ENCODE measurements at places on chromosomes 12 and 14. TPM values are rescaled to one million over a fixed set of nuclear protein-coding genes. Genes with fewer than 3 reads are reported as not detected.

Gene RNASE2
- total RNA-seq, result not detected

Gene MUCL1
- not detected for total RNA-seq

Gene RFLNA
- not detected for total RNA-seq

Gene ST8SIA1
- total RNA-seq, result not detected

Gene CLEC4D
- not detected for total RNA-seq

Gene MAGOHB
- 53.4 TPM for total RNA-seq
